ENCODE measurements at places on chromosomes 5 and 9.
A peak's percentile ranks its signal among the peaks of the same experiment; 100 is the strongest.

GRCh38 chr9:132074736-132075135, 4.9 kb downstream of the MED27 start:
- DNase-seq, result no peak

DNA sequence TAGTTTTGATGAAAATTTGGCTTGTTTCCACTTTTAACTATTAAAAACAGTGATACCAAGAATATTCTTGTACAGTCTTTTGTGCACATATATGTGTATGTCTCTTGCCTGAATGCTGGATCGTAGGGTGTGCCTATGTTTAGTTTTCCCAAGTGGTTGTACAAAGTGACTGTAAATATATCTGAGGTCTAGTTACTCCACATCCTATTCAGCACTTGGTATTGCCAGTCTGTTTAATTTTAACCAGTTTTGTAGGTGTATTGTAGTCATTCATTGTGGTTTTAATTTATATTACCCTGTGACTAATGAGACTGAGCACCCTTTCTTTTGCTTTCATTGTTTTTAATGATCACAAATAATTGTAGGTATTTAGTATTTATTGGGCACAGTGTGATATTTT, 17.8 kb downstream of the RCL1 start:
- DNase-seq, result no peak

GRCh38 chr9:133116346-133117231, 4.5 kb downstream of the RALGDS start:
- no peak for DNase-seq

DNA sequence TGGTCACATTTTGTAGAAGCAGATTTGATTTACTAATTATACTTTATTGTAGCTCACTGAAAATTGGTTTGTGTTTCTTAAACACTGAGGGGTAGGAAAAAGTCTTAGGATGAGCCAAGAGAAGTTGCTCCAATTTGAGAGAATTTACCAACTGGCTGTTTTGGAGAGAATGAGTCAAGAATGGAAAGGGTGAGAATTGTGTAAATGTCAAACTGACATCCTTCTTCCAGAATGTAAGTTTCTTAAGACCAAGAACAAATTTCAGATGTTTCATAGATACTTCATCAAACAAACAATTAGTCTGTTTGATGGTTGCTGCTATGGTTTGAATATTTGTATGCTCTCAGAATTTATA, 106.2 kb upstream of the TXNDC8 start:
- DNase-seq, result no peak

GRCh38 chr5:175711031-175711430, 53.2 kb downstream of the HRH2 start:
- no peak for DNase-seq

DNA sequence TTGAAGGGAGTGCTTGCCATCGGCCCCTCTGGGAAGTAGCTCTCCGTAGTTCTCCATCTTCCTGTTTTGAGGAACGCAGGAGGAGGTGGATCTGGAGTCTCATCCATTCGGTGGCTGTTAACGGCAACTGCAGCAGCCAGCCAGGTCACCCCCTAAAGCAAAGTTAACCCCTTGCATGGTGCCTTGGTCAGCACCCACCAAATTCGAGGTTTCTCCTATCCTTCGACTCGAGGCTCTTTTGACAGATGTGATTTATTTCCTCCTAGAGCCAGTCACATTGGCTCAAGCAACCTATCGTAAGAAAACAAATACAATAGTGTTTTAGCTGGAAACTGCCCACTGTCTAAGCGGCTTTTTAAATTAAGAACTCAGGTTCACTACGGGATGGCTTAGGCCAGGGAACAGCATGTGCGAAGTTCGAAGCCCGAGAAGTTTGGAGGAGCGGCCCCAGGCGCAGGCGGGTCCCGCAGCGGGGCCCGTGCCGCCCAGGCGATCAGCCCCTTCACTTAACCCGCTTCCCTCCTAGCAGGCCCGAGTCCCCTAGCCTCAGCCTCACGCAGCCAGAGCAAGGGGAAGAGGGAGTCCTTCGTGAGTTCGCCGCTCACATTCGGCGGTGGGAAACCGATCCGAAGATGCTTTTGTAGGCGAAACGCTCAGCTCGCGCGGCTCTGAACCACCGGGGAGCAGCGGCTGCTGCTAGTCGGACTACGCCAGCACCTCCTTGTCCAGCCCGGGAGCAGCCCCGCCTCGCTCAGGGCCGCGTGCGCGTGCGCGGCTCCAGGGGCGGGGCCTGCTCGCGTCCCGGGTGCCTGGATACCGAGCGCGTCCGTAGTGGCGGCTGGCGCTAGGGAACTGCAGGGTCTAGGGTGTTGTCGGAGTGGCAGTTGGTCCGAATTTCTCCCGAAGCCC, at the start of gene ROPN1L:
ROPN1L (plus strand) TSS at position 797 of the 909 bp plus-strand sequence. CDS start 289 bp downstream, outside the sequence.
- peak; percentile 88 for DNase-seq

GRCh38 chr5:74235552-74235951, 405.0 kb downstream of the ENC1 start:
- no peak for DNase-seq

- no peak for DNase-seq
Measured at GRCh38 chr9:76112151-76112550, 221.7 kb downstream of the PCSK5 start.

GRCh38 chr5:3596261-3596825, 711 bp downstream of the IRX1 start:
- no peak for DNase-seq

GRCh38 chr5:105033637-105034400, 1471.2 kb upstream of the NUDT12 start:
- no peak for DNase-seq

GRCh38 chr5:1497795-1498622, 25.8 kb downstream of the LPCAT1 start:
- DNase-seq, result no peak

GRCh38 chr5:140690376-140690932, 716 bp downstream of the HARS1 start:
- no peak for DNase-seq

- no peak for DNase-seq
Measured at GRCh38 chr5:81409896-81410295, 16.0 kb upstream of the ACOT12 start.

- DNase-seq, result peak; percentile 19
Measured at GRCh38 chr9:132743931-132744479, 73.7 kb downstream of the GTF3C4 start.

GRCh38 chr9:3181049-3181953, 337.4 kb upstream of the PUM3 start:
- DNase-seq, result peak; percentile 76

- no peak for DNase-seq
Measured at GRCh38 chr5:172502969-172503368, 48.6 kb upstream of the SH3PXD2B start.

DNA sequence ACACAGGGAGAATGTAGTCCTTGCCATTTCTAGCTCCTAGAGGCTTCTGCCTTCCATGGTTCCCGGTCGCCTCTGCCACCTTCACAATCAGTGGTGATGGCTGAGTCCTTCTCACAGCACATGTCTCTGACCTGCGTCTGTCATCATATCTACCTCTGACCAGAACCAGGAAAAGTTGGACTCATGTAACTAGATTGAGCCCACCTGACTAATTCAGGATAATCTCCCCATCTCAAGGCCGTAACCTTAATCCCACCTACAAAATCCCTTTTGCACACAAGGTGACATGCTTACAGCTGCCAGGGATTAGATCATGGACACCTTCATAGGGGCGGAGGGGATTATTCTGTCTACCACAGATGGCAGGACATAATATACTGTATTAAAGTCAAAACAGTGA, 375.6 kb downstream of the ICE1 start:
- DNase-seq, result no peak

- no peak for DNase-seq
Measured at GRCh38 chr5:137141779-137142178, 357.3 kb downstream of the SPOCK1 start.

DNA sequence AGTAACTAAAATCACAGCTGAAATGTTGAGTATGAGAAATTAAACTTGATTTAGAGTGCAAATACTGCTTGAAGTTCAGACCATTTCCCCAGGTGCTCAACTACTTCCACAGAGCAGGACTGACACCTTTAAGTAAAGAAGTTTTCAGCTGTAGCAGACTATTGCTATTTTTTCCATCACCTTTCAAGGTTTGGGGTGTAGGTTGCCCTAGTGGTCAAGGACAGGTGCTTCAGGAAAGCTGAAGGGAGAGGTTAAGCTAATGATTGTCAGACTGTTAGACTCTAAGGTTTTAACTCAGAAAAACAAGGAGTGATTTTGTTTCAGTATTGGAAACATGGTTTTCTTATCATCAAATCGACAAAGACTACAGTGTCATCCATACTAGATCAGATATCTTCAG, 162.1 kb downstream of the CCDC192 start:
- DNase-seq, result no peak

DNA sequence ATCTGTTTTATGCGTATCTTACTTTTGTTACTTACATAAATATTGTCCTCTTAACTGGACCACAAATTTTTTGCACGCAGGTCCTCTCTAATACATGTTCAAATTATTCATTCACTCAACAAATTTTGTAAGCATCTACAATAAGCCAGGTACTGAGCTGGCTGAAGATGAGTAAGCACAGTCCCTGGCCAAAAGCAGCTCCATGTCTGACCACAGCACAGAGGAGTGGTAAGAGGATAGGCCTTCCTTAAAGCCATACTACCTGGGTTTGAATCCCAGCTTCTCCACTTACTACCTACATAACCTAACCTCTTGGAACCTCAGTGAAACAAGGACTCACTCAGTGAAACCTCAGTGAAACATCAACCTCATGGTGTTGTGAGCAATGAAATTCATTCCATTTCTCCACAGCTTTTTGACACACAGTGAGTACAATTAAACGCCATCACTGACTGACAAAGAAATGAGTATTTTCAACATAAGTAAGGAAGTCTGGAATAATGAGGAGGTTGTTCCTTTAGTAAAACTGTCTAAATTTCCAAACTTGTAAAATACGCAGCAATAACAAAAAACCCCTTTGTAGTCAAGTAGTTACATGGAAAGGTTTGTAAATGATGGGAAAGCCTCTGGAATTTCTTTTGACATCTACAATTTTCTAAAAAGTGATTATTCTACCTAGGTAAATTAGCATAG, 15.0 kb downstream of the PTAR1 start:
- no peak for DNase-seq

- DNase-seq, result no peak
Measured at GRCh38 chr9:70553707-70554673, 139.5 kb upstream of the KLF9 start.

DNA sequence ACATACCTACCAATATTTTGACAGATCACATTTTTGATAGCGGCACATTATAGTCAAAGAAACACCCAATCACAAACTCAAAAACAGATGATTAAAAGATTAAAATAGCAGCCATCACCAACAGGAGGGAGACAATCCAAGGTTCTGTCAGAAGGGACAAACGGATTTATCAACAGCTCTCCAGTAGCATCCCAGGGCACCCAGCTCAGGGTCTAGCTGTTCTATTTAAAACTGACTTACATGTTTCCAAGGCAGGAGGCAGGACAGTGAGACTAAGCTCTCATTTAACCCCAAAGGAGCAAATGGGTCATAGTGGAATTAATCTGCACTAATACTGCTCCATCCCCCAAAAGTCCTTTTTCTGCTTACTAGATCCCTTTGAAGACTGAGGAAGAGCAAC, 3.2 kb downstream of the AGTPBP1 start:
- no peak for DNase-seq

- DNase-seq, result peak; percentile 18
Measured at GRCh38 chr9:126690431-126691051, 76.8 kb downstream of the LMX1B start.

- DNase-seq, result no peak
Measured at GRCh38 chr9:74728176-74728575, 159.5 kb downstream of the TRPM6 start.

DNA sequence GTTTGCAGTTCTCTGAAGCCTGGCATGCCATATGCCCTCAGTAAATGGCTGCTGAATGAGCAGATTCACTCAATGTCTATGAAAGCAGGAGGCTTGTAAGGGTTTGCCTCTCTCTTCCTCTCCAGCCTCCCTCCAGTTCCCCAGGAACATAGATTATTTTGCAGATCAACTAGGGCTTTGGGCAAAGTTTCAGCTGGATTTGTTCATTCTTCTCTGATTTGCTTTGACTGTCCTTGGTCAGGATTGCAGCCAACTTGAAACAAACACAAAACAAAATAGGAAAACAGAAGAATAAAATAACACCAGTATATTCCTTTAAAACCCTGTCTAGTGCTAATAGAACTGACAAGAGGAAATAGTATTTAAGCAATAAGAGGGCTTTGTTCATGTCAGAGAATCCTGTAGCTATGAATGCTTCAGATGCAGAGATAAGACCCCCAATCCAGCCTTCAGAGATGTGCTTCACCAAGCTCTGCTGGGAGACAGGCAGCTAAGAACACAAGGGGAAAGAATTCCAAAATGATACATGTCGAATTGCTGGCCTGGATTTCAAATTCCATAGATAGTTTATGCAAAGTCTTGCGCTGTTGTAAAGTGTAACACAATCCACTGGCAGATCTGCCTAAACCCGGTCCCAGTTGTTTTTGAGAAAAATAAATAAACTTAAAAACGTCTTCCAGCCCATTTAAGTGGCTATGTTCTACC, 174.3 kb downstream of the PAPPA start:
- no peak for DNase-seq

DNA sequence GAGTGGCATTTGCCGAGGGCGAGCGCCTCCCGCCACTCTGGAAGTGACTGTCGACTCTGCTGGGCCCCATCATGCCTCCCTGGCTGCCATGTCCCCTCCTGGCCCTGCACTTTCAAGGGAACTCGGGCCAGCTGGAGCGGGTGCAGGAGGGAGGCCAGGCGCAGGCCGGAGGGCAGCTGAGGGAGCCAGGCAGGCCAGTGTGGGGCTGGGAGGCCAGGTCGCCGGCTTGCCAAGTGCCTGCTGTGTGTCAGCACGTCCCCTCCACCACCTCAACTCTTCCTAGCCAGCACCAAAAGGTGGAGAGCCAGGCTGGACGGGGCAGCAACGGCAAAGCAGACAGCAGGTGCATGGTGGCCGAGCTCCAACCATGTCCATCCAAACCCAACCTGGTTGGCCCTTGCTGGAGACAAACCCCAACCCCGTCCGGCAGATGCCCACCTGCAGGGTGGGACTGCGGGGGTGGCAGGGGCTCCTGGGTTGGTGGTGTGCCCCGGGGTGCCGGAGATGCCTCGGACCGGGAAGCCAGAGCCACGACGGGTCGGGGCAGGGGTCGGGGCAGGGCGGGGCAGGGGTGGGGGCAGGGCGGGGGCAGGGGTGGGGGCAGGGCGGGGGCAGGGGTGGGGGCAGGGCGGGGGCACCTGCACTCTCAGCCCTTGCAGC, 36.5 kb upstream of the EGFL7 start:
- DNase-seq, result no peak

DNA sequence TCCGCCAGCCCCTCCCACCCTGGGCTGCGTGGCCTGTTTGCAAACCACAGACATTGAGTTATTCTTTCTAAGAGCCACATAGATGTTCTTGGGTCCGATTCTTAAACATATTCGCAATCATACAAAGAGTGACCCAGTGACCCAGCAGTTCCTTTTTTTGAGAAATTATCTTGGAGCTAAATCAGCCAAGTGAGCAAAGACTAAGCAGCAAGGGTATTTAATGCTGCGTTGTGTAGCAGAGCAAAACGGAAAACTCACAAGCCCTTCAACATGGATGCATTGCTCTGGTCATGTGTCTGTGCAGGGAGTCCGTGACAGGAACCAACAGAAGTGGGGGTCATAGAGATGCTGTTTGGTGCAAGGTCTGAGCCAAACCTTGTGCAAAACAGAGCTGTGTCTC, 95.6 kb downstream of the OLFM1 start:
- DNase-seq, result no peak

All from HAP-1 (cell line).